ENCODE measurements at places on chromosomes 7 and 10. TPM values are rescaled to one million over a fixed set of nuclear protein-coding genes. Genes with fewer than 3 reads are reported as not detected.

DNA sequence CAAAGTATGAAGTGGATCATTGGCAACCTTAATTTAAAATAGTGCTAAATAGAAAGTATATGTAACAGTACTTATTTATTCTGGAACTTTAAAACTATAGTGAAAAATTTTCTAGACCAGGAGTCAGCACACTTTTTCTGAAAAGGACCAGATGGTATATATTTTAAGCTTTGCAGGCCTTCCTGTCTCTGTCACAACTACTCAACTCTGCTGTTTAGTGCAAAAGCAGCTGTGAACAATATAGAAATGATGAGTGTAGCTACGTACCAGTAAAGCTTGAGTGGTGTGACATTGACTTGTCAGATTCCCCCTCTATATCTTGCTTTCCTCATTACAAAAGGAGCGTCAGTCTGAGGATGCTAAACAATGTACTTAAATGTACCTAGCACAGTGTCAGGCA, 88.1 kb upstream of the IGFBP3 start:
- DNase-seq = no peak
- H3K36me3 ChIP-seq = no peaks in the 10 kb centered on the region
- no peaks in the 10 kb centered on the region for H3K4me1 ChIP-seq

Gene FGFR2
- not detected for polyA plus RNA-seq

- peak overlapping the region; percentile 60 for H3K27ac ChIP-seq
- H3K36me3 ChIP-seq = peaks cover 63% of the 10 kb centered on the region
- H3K4me3 ChIP-seq = no peak overlapping the region
- DNase-seq = no peak
- peaks cover 13% of the 10 kb centered on the region for H3K4me1 ChIP-seq
- no peaks in the 10 kb centered on the region for H3K27me3 ChIP-seq
Observed at GRCh38 chr10:98436704-98437103, 10.0 kb downstream of the HPS1 start.

Gene USP6NL
- 56.8 TPM for polyA plus RNA-seq

Gene ZKSCAN5
- polyA plus RNA-seq = 4.7 TPM
